Uterine smooth muscle cell (primary cell): ENCODE measurements at places on chromosomes 11 and 22. TPM values are rescaled to one million over a fixed set of nuclear protein-coding genes. Genes with fewer than 3 reads are reported as not detected.

ANKK1 gene
- under 0.01 and 0.11 TPM in 2 replicates for total RNA-seq

MUC6 gene
- not detected in 2 replicates for total RNA-seq

C11orf98 gene
- 24.6 and 35.6 TPM in 2 replicates for total RNA-seq

MS4A12 gene
- total RNA-seq, result not detected in 2 replicates

SLC35F2 gene
- 22.9 and 40.0 TPM in 2 replicates for total RNA-seq

BACE1 gene
- total RNA-seq, result 20.9 and 23.5 TPM in 2 replicates

ANKRD13D gene
- total RNA-seq, result 30.0 and 34.2 TPM in 2 replicates

PKP3 gene
- total RNA-seq, result 0.66 and 0.87 TPM in 2 replicates

OR52N4 gene
- not detected in 2 replicates for total RNA-seq

MTMR3 gene
- total RNA-seq, result 29.9 and 42.4 TPM in 2 replicates

SCT gene
- not detected in 2 replicates for total RNA-seq

OTOG gene
- not detected in 2 replicates for total RNA-seq

NXPE2 gene
- under 0.01 and 0.11 TPM in 2 replicates for total RNA-seq

OR10G6 gene
- not detected in 2 replicates for total RNA-seq

KIAA0930 gene
- total RNA-seq, result 44.8 and 54.0 TPM in 2 replicates

DDT gene
- 79.0 and 103 TPM in 2 replicates for total RNA-seq

OR52B2 gene
- total RNA-seq, result 0.11 TPM in 1 of 2 replicates, not detected in the other

MCHR1 gene
- total RNA-seq, result 0.50 and 0.55 TPM in 2 replicates

OR5I1 gene
- total RNA-seq, result not detected in 2 replicates

RAPSN gene
- total RNA-seq, result not detected in 2 replicates

HEPACAM gene
- total RNA-seq, result under 0.01 TPM in 1 of 2 replicates, not detected in the other

SMCO4 gene
- 8.7 and 13.9 TPM in 2 replicates for total RNA-seq

SYCE3 gene
- not detected in 2 replicates for total RNA-seq

PLA2G6 gene
- 8.4 and 17.0 TPM in 2 replicates for total RNA-seq

OR56B1 gene
- not detected in 2 replicates for total RNA-seq

BRMS1 gene
- 45.5 and 73.5 TPM in 2 replicates for total RNA-seq

KRTAP5-11 gene
- not detected in 2 replicates for total RNA-seq

LRRN4CL gene
- total RNA-seq, result 12.2 and 23.5 TPM in 2 replicates

TH gene
- total RNA-seq, result not detected in 2 replicates
